ENCODE measurements at places on chromosomes 1 and 21. TPM values are rescaled to one million over a fixed set of nuclear protein-coding genes. Genes with fewer than 3 reads are reported as not detected.

The PRDM16 gene
- not detected for total RNA-seq

The OR10T2 gene
- not detected for total RNA-seq

The LRRC8D gene
- total RNA-seq: 19.4 TPM

The RIPPLY3 gene
- total RNA-seq: 0.26 TPM

The UBL4B gene
- not detected for total RNA-seq

The PLA2G2A gene
- total RNA-seq: not detected

- no peak overlapping the region for H3K4me3 ChIP-seq
- no peaks in the 10 kb centered on the region for H3K4me1 ChIP-seq
- H3K27me3 ChIP-seq: peaks cover 15% of the 10 kb centered on the region
- DNase-seq: no peak
These were observed 37.5 kb upstream of the GRIK3 start for GRCh38 chr1:37071829-37072228.

DNA sequence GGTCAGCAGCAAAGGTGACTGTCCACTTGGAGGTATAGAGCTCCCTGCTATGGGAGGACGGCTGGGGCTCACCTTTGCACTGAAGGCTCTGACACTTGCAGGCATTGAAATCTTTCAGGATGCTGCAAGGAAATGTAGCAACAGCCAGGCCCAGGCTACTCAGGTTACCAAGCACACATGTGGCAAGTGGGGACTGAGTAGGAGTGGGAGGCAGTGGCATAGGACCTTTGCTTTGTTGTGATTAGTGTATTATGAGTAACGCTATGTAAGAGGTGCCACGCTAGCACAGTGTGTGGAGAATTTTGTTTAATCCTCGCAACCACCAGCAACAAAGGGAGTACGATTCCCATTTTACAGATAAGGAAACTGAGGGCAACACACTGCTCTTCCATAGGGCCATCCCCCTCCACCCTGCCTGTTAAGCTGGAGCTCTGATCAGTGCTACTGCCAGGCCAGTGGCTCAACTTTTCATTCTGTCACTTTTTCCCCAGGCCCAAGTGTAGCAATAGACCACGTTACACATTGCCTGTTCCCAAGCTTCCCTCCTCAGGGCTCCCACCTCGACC lies 21.2 kb downstream of the TMEM63A start:
- DNase-seq: no peak
- no peak overlapping the region for H3K4me3 ChIP-seq
- no peak overlapping the region for H3K27ac ChIP-seq
- peaks cover 15% of the 10 kb centered on the region for H3K4me1 ChIP-seq
- H3K27me3 ChIP-seq: no peaks in the 10 kb centered on the region
- peaks cover 33% of the 10 kb centered on the region for H3K36me3 ChIP-seq

DNA sequence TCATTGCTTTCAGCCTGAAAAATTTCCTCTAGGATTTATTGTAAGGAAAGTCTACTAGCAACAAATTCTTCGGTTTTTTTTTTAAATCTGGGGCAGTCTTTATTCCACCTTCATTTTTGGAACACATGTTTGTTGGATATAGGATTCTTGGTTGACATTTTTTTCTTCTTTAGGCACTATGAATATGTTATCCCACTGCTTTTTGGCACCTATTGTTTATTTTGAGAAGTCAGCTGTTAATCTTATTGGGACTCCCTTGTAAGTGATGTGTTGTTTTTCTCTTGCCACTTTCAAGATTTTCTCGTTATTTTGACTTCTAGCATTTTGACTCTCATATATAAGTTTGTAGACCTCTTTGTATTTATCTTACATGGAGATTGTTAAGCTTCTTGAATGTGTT lies 99.3 kb downstream of the NPHS2 start:
- no peaks in the 10 kb centered on the region for H3K4me1 ChIP-seq
- peaks cover 5% of the 10 kb centered on the region for H3K36me3 ChIP-seq
- no peak overlapping the region for H3K27ac ChIP-seq

DNA sequence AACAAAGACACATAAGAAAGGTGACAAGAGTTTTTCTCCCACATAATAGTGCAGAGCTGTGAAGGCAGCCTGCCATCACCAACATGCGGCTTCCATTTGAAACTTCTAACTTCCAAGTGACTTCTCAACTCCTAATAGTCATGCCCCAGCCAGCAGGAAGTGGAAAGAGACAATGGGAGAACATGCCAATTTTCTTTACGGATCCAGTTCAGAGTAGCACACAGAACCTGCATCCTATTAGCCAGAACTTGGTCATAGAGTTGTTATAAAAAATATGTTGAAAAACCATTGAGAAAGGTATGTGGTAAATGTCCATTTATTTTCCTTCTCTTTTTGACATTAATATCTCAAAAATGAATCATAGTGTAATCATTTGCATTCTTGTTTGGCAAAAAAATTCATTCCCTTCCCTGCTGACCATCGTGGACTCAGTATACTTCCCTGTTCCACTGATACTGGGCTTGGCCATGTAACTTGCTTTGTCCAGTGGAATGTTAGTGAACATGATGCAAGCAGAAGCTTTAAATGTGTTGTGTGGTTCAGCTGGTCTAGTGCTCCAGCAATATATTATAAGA lies 197.4 kb downstream of the SEC16B start:
- no peaks in the 10 kb centered on the region for H3K4me1 ChIP-seq
- no peaks in the 10 kb centered on the region for H3K36me3 ChIP-seq
- no peak for DNase-seq
- no peak overlapping the region for H3K4me3 ChIP-seq
- H3K27me3 ChIP-seq: no peaks in the 10 kb centered on the region
- H3K27ac ChIP-seq: no peak overlapping the region

DNA sequence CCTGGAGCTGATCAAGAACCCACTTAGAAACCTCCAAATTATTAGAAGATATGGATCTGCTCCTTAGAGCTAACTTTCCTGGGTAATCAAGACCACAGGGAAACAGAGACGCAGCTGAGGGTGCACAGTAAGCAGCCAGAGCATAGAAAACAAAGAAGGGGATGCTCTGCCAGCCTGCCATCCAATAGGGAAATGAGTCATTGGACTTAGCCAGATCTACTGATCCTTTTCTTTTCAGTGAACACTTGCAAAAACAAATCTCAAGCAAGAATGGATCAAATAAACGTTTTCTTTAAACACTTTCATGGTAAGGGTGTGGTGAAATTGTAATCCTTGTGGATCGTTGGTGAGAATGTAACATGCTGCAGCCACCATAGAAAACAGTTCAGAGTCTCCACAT lies 474.0 kb downstream of the LTN1 start:
- H3K36me3 ChIP-seq: no peaks in the 10 kb centered on the region
- no peaks in the 10 kb centered on the region for H3K27me3 ChIP-seq
- DNase-seq: no peak
- H3K27ac ChIP-seq: no peak overlapping the region

DNA sequence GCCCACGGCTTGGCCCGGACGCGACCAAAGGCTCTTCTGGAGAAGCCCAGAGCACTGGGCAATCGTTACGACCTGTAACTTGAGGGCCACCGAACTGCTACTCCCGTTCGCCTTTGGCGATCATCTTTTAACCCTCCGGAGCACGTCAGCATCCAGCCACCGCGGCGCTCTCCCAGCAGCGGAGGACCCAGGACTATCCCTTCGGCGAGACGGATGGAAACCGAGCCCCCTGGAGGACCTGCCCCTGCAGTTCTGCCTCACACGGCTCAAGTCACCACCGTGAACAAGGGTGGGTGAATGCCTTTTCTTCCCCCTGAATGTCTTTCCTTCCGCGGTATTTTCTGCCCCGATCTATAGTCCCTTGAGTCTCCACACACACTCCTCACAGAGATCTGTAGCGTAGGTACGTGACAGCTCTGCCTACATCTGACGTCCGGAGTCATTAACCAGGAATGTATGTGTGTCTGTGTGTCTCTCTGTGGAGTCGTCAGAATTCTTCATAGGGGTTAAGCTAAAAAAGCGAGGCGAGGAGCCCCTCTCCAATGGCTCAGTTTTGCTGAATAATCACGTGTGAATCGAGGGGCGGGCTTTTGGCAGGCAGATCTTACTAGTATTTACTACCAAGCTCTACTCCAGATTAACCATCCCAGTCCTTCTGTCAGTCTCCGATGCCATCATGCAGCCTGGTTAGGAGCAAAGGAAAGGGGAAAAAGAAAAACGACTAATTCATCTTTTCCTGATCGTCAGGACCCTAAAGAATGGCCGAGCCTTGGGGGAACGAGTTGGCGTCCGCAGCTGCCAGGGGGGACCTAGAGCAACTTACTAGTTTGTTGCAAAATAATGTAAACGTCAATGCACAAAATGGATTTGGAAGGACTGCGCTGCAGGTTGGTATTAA lies at the start of gene CDKN2C:
CDKN2C (plus strand) TSS at position 635 of the 898 bp plus-strand sequence; CDS start at position 759, 124 bp downstream.
- peaks cover 25% of the 10 kb centered on the region for H3K27me3 ChIP-seq
- peak; percentile 61 for DNase-seq
- H3K4me1 ChIP-seq: peaks cover 29% of the 10 kb centered on the region
- H3K36me3 ChIP-seq: peaks cover 13% of the 10 kb centered on the region
- peak within 1 kb of the TSS; percentile 88 for H3K4me3 ChIP-seq
- H3K27ac ChIP-seq: peak within 1 kb of the TSS; percentile 97

DNA sequence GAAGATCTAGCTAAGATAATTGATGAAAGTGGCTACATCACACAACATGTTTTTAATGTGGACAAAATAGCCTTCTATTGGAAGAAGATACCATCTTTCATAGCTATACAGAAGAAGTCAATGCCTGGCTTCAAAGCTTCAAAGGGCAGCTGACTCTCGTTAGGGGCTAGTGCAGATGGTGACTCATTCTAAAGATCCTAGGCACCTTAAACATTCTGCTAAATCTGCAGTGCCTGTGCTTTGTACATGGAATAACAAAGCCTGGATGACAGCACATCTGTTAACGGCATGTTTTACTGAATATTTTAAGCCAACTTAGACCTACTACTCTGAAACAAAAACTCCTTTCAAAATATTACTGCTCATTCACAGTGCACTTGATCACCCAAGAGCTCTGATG lies 65.6 kb upstream of the USP24 start:
- DNase-seq: no peak
- H3K27me3 ChIP-seq: peaks cover 1% of the 10 kb centered on the region

Data from activated CD4-positive, alpha-beta memory T cell treated with anti-CD3 and anti-CD28 coated beads for 36 hours (primary cell).